K562 (cell line): ENCODE measurements at places on chromosomes 12 and 14. TPM values are rescaled to one million over a fixed set of nuclear protein-coding genes. Genes with fewer than 3 reads are reported as not detected.

ITGA7 gene
- 1.9 and 2.3 TPM in 2 replicates for total RNA-seq

LRRC43 gene
- total RNA-seq, result not detected in 2 replicates

C1S gene
- total RNA-seq, result 0.84 and 1.2 TPM in 2 replicates

ST8SIA1 gene
- total RNA-seq, result 3.4 and 4.3 TPM in 2 replicates

POLE2 gene
- total RNA-seq, result 34.6 and 37.7 TPM in 2 replicates

PLEK2 gene
- not detected in 2 replicates for total RNA-seq

GALNT9 gene
- not detected in 2 replicates for total RNA-seq

RNU4-1 gene
- total RNA-seq, result 3,001 and 3,563 TPM in 2 replicates

TBX3 gene
- total RNA-seq, result 0.60 and 0.81 TPM in 2 replicates

SLC25A21 gene
- 25.1 and 28.7 TPM in 2 replicates for total RNA-seq

PLEKHG7 gene
- not detected in 2 replicates for total RNA-seq

E2F7 gene
- 13.0 and 13.5 TPM in 2 replicates for total RNA-seq

OLR1 gene
- 0.45 TPM in 1 of 2 replicates, not detected in the other for total RNA-seq

LHX5 gene
- total RNA-seq, result 0.04 and 0.16 TPM in 2 replicates

PTCSC3 gene
- not detected in 2 replicates for total RNA-seq

KRT2 gene
- 0.11 TPM in 1 of 2 replicates, not detected in the other for total RNA-seq

KRT78 gene
- total RNA-seq, result not detected in 2 replicates

SOX5 gene
- total RNA-seq, result 11.9 and 14.1 TPM in 2 replicates

TEDC1 gene
- 20.1 and 25.7 TPM in 2 replicates for total RNA-seq

RHEBL1 gene
- 7.7 and 8.8 TPM in 2 replicates for total RNA-seq

CIROP gene
- total RNA-seq, result not detected in 2 replicates

SLC6A12 gene
- not detected in 2 replicates for total RNA-seq

TOGARAM1 gene
- total RNA-seq, result 3.2 and 3.7 TPM in 2 replicates

PCED1B gene
- total RNA-seq, result 7.2 and 7.4 TPM in 2 replicates

DGLUCY gene
- 22.7 and 24.8 TPM in 2 replicates for total RNA-seq

A2M gene
- total RNA-seq, result 2.3 and 3.0 TPM in 2 replicates

RNASE3 gene
- total RNA-seq, result not detected in 2 replicates

ADAMTS20 gene
- total RNA-seq, result 0.09 TPM in 1 of 2 replicates, not detected in the other

TMTC1 gene
- total RNA-seq, result 0.13 and 0.16 TPM in 2 replicates

GLT8D2 gene
- not detected in 2 replicates for total RNA-seq

ITPR2 gene
- total RNA-seq, result 2.9 and 3.3 TPM in 2 replicates

OAS2 gene
- total RNA-seq, result 0.13 and 0.22 TPM in 2 replicates

B4GALNT1 gene
- total RNA-seq, result 26.3 and 32.2 TPM in 2 replicates

TNFAIP2 gene
- total RNA-seq, result 52.7 and 61.2 TPM in 2 replicates

SALL2 gene
- total RNA-seq, result 25.9 and 27.6 TPM in 2 replicates

LBHD2 gene
- total RNA-seq, result not detected in 2 replicates

YY1 gene
- total RNA-seq, result 74.2 and 76.9 TPM in 2 replicates

ZNF891 gene
- total RNA-seq, result 1.2 and 1.3 TPM in 2 replicates

CLEC4C gene
- not detected in 2 replicates for total RNA-seq

RHNO1 gene
- 21.8 and 25.2 TPM in 2 replicates for total RNA-seq

TAS2R42 gene
- not detected in 2 replicates for total RNA-seq

APOF gene
- total RNA-seq, result 0.09 TPM in 1 of 2 replicates, not detected in the other

ARHGEF40 gene
- total RNA-seq, result 4.6 and 6.3 TPM in 2 replicates
